ENCODE measurements at places on chromosomes 13 and 19.

- no peak for DNase-seq
These were observed 24.9 kb downstream of the ARHGEF7 start for GRCh38 chr13:111139873-111140561.

DNA sequence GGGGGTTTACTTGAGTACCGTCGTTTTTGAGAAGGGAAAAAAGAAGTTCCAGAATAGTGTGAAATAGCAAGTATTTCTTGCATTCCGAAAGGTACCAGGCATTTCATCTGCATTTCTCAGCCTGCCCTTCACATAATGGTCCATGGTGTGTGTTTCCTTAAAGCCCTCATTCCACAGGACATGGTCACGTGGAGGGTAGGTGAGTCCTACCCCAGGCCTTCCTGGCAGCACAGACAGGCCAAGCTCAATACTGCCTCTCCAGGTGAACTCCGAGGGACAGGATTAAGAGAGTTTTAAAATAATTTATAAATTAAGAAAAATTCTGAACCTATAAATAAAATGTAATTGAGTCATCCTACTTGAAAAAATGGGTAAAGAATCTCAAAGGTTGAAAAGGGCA lies 64.7 kb downstream of the TNFRSF19 start:
- no peak for DNase-seq

DNA sequence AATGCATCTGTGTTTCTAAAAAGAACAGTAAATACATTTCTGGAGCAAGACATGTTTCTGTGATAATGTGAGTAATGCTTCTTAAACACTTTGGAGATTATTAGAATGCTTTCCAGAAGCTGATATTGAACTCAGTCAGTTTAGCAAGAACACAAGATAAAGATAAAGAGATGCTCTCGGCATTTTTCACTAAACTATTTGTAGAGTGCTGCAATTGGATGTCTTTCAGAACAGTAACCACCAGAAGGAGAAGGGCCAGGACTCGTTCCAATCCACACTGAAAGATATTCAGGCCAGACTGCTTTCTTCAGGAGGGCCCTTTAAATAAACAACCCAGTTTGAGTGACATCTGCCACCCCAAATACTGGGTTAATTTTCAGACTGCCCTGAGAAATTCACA lies 456.0 kb downstream of the TBC1D4 start:
- DNase-seq, result no peak

DNA sequence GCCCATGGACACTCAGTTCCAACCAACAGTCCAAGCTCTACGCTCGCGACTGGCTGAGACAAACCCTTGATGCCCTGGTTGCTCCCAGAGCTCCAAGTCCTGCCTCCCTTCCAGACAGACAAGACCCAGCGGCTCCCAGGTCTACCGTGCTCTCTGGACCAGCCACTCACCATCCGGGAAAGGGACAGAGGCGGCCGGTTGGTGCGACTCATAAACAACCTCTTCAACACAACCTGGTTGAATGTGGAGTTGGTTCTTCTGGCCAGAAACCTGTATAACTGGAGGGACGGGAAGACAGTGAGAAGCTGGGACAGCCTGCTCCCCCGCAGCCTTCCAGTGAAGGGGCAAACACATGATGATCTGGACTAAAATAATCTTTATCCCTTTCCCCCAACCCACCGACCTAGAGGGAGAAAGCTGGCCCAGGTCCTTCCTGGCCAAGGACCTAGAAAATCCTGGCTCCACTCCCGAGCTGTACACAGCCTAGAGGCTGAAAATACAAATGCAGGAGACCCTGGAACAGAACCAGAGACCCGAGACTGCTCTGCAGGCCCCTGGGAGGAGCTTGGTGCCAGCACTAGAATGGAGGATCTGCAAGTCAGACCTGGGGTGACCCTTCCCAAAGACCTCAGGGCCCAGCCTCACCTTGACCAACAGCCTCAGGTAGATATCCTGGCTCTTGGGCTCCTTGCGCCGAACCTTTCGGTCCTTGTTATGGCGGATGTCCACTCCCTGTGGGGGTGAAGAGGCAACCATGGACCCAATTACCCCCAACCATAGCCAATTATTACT lies 1.6 kb downstream of the RPL18 start:
- DNase-seq, result no peak

DNA sequence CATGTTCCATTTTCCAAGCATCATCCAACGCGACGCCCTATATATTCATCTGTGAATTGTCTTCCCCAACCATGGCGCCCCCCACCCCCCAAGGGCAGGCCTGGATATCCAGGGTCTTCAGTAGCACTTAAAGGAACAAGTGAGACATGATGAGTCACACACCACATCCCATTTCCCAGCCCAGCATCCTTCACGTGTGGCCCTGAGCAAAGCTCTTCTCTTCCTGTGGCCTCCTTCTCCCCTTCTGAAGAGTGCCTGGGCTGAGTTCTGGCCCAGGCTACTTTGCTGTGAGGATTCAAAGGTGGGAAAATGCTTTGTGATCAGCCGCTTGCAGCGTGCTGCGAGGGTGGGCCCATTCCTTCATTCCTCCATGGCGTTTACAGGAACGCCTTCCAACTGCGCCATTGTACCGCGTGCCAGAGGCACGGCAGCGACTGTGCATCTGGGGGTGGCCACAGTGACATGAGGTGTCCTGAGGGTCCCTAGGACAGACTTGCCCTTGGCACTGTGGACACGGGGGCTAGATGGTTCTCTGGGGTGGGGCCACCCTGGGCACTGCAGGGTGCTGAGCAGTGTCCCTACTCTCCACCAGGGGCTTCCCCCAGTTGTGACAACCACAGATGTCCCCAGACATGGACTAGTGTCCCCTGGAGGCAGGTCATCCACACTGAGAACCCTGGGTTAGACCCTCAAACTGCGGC lies 11.7 kb downstream of the PLIN4 start:
- DNase-seq, result no peak

- no peak for DNase-seq
These were observed 10.2 kb downstream of the CLN5 start for GRCh38 chr13:77001963-77002587.

DNA sequence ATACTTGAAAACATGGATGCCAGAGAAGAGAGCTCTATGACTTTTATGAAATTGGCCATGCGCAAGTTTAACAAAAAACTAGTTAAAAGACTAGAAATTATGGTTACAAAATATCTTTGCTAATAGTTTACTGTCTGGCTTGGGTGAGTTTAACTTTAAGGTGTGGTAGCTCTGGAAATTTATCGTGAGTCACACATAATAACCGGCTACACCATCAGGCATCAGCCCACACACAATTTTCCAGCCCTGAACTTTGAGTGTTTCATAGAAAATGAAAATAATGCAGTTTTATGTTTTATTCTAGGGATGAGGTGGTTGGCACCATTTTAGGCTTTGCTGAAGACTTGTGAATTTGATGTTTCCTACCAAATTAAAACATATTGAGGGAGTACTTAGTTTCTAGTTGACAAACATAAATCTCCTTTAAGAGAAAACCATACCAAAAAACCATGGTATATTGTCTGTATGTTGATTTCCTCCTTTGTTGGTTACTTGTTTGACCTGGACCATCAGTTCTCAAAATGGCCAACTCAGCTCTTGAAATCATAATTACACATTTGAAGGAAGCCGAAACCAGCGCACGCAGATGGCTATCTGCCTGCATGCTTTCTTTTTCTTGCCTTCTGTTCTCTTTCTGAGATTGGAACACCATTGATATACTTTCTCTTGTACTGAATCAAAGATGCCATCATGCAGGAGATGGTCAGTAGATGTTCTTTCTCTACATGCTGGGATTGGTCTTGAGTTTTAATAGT lies 125.1 kb downstream of the AKAP11 start:
- no peak for DNase-seq

- no peak for DNase-seq
These were observed 3.8 kb downstream of the MYADM start for GRCh38 chr19:53871454-53871853.

DNA sequence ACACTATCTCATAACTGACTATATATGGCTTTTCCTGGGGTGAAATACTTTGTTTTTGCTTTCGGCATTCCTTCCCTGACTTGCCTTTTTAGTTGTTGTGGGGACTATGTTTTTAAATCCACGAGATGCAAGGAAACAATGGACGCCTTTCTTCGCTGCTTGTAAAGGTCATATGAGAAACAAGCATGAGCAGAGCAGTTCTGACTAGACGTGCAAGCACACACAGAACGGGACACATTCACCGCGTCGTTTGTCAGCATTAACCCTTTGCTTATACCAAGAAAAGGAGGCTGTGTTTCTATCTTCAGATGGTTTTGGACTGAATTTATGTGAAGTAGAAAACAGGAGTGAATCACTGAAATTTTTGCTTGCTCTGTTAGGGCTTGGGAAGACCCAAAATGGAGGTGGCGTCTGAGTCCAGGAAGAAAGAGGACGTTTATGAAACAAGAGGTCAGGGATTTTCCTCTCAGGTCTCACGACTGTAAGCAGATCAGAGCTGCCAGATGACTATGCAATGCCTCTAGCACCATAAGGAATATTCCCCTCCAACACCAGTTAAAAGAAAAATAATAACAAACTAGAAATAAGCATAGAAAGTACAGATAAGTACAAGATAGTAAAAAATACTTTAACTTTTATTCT lies 358.9 kb downstream of the DLEU7 start:
- peak; percentile 51 for DNase-seq

GRCh38 chr13:64684108-64684507 lies 2546.0 kb downstream of the PCDH9 start:
- no peak for DNase-seq

- DNase-seq, result peak; percentile 90
These were observed 43.3 kb downstream of the RFX2 start for GRCh38 chr19:6066661-6067646.

DNA sequence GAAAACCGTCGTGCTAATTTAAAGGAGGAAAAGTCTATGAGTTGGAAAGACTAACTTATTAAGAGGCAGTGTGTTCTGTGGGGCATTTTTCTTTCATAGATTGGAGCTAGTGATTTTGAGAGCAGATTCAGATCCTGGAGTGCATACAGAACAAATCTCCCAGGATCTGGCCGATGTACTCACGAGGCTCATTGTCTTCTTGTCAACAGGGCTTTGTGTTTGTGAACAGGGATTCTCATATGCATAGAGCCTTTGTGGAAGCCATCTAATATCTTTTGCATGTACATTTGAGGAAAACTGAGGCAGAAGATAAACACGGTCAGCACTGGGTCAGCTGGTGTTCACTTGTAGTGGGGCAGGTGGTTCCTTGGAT lies 482.9 kb upstream of the TSHZ3 start:
- DNase-seq, result no peak

- DNase-seq, result no peak
These were observed 22.2 kb downstream of the SCGB2B2 start for GRCh38 chr19:34654796-34655195.

DNA sequence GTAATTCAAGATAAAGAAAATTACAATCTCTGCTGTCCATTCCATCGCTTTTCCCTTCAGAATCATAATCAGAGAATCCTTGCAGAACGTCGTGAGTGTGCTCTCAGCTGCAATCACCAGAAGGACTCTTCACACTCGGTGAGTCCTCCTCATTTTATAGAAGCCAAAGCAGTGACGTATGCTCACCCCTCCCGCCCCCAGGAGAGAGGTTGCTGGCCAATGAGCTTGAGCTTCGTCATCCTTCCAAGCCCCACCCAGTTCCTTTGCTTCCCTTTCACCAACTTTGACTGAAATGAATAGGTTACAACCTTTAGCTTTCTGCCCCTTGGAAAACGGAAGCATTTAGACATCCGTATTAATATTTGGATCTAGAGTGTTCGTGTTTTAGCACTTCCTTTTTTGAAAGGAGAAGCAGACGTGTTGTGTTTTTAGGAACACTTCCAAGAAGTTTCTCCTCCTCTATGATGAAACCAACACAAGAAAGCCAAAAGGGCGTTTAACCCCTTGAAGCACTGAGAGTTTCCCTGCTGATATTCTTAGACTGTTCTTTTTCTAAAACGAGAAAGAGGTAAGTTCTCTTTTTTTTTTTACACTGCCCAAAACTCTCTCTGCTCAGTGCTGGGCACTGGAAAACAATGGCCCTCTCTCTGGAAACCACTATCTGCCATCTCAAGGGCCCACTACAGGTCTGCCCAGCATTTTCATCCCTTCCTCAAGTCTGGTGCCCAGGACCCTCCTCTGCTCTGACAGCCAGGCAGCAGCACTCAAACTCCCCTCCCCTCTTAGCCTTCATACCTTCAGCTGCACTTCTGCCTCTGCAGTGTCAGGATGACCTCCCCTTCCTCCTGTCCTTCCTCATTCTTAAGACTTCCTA lies 44.3 kb upstream of the CEACAM21 start:
- peak; percentile 50 for DNase-seq

- no peak for DNase-seq
These were observed 448.2 kb downstream of the KCTD12 start for GRCh38 chr13:76438050-76438449.

- DNase-seq, result no peak
These were observed 146.6 kb downstream of the RNF17 start for GRCh38 chr13:24910502-24911132.

GRCh38 chr19:15892012-15892411 lies 5.9 kb downstream of the CYP4F2 start:
- DNase-seq, result no peak

DNA sequence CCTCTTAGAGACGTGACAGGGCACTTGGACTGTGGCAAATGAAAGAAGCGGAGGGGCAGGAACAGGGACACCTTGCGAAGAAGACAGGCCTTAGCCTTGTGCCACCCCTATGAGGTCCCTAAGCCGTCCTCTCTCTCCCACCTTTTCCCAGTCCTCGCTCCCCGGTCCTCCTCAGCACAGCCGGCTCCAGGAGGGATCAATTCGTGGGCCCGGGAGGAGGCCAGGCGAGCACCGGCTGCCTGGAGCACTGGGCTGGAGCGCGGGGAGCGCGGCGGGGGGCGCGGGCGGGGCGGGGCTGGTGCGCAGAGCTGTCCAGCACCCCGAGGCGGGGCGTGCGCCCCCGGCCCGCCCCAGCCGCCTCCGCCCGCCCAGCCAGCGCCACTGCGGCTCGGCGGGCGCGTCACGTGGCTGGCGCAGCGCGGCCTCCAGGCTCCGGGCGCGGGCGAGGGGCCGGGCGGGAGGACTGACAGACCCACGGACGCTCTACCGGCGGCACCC lies at the start of gene LRP3:
Gene LRP3, plus strand, starts transcription at position 466 of the 498 bp plus-strand sequence. CDS start 456 bp downstream, outside the sequence.
- DNase-seq, result no peak

DNA sequence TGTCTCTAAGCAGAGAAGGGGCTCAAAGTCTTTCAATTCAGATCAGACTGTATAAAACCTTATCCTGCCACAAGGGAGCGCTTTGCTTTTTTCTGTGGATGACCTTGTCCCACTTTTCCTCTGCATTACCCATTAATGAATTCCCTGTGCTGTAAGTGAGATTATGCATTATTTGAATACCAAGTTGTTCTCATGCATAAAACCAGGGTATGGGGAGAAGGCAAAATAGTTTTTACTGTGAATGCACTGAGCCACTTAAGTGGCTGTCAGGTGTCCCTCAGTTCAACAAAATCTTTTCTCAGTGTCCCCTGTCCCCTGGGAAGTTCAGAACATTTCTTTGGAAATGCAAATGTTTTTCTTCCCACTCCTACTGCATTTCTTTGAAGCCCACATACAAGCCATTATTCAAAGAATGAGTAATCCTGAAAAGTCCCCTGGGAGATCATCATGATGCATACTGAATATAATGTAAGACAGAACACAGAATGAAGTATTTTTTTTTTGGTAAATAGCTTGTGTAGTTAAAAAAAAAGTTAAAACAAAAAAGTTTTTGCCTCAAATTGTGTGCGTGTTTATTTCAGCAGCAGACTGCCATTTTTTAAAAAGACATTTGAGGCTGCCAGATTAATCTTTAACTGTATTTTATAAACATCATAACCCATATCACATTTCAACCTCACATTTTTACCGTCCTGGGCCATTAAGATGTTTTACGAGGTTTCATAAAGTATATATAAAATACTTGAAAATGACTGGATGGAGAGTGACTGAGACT lies 506.7 kb upstream of the PCDH9 start:
- DNase-seq, result peak; percentile 22
